ENCODE measurements at places on chromosomes 4 and X. TPM values are rescaled to one million over a fixed set of nuclear protein-coding genes. Genes with fewer than 3 reads are reported as not detected.

Gene SYTL4
- total RNA-seq: 0.22 TPM

Gene NUDT10
- total RNA-seq: not detected

GRCh38 chr4:43112139-43112538 lies 219.6 kb downstream of the GRXCR1 start:
- no peak for DNase-seq

DNA sequence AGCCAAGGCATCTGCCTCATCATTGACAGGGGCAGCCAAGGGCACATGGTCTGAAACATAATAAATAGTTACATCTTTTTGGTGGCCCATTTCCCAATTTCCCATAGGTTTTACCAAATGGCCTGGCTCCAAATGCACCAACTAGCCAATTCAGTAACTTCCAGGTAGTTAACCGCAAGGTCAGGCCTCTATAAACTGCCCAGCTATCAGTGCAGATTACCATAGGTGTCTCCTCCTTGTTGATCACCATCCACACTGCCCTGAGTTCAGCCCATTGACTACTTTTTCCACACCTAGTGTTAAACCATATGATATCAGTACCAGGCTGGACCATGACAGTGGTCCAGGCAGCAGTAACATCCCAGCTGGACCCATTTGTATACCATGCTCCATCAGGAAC lies 1145.1 kb upstream of the POU3F4 start:
- DNase-seq: no peak

DNA sequence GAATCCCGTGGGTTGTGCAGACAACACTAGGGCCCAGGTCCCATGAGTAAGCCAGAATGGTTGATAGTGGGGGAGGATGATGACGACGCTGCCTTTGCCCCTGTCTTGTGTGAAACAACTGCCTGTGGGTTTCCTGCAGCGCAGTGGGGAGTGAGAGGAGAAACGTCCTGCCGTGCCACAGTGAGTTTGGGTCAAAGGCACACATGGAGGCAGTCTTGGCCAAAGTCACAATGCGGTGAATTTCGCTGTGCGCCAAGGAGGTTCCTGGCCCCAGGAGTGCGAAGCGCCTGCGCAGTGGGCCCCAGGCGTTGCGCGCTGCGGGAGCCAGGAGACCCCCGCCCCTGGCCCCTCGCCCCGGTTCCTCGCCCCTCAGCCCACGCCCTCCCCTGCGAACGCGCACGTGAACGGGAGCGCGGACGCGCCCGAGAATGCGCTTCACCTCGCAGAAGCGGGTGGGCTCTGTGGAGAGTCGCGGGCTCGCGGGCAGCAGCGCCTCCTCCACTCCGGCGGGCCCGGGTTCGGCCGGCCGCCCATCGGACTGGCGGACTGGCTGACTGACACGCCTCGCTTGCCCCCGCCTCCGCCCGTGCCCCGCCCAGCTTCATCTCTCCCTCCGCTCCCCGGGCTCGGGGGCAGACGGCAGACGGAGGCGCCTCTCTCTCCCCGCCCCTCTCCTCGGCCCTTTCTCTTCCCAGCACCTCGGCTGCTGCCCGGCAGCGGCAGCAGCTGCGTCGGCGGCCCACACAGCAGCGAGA lies at the start of gene NUDT10:
TSS of gene NUDT10 (plus strand) at position 635 of the 755 bp plus-strand sequence. CDS start 144 bp downstream, outside the sequence.
- DNase-seq: no peak

Gene HNRNPH2
- 44.1 TPM for total RNA-seq
